Muscle of arm (tissue), 14 donors: ENCODE measurements at places on chromosomes 5 and 9. TPM values are rescaled to one million over a fixed set of nuclear protein-coding genes. Genes with fewer than 3 reads are reported as not detected.

DNA sequence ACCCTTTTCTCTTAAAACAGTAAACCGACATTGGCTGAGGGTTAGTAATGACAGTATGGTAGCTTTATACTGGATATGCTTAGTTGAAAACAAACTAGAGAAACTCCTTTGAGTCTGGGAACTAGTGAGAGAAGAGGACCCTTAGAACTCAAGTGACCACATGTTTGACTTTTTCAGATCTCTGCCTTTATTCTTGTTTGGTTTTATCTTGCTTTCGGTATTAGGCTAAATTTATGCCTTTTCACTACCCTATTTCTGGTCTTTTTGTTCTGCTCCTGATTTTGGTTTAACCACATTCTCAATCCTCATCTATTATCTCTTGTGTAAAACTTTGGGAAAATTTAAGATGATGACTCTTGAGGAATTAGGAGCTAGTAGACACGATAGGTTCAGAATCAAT, 11.0 kb downstream of the SNAPC3 start:
- DNase-seq: no peak

GRCh38 chr5:59272809-59273427, 620.6 kb downstream of the PDE4D start:
- no peak for DNase-seq

UNC13B gene
- 16.6 TPM for polyA plus RNA-seq

SLC36A3 gene
- polyA plus RNA-seq: not detected

- no peak for DNase-seq
Measured at GRCh38 chr5:108259306-108259705, 122.6 kb downstream of the FBXL17 start.
